OCI-LY7 (cell line): ENCODE measurements at places on chromosomes 2 and 18.

DNA sequence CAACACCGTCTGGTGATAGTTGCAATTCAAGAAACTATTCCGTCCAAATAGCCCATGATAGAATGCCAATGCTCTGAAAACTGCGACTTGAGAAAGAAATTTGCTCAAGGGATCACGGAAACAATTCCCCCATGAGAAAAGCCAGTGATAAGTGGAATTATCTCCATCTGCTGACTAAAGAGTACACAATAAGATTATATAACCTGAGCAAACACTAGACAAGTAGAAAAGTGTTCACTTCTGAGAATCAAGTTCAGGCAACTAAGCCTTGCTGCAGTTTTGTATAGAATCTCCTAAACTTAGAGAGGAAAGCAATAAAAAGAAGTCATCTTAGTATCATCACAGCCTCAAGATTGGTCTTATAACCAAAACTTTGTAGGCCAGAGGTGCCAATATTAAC is 336.3 kb upstream of the NRXN1 start:
- no peak for DNase-seq

GRCh38 chr18:79377187-79377891 is 18.4 kb upstream of the NFATC1 start:
- DNase-seq = no peak

- no peak for DNase-seq
Observed at GRCh38 chr2:101064868-101065549, 62.9 kb downstream of the RPL31 start.

DNA sequence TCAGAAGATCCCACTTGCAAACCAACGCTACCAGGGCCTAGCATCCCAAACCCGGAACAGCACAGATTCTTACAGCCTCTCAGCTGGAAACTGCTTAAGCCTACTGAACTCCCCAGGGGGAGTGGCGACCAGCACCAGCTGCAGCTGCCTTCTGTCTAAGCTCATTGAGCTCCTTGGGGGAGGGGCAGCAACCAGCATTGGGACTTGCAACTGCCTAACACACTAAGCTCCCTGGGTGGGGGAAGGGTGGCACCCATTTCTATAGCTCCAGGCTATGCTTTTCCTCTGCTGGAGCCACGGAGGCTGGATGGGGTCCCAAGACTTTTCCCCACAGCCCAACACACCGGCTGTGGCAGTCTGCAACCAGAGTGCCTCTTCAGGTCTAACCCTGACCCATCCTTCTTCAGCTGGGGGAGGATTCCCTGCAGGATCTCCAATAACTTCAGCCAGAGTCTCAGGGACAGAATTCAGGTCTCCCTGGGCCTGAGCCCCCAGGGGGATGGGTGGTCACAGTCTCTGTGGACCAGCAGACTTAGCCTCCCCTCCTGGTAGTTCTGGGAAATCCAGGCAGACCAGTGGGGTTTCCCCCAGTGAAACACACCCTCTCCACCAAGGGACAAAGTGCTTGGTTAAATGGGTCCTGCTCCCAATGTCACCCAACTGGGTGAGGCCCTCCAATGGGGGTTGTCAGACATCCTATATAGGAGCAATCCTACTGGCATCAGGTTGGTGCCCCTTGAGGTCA is 45.9 kb upstream of the ITGA4 start:
- peak; percentile 100 for DNase-seq

DNA sequence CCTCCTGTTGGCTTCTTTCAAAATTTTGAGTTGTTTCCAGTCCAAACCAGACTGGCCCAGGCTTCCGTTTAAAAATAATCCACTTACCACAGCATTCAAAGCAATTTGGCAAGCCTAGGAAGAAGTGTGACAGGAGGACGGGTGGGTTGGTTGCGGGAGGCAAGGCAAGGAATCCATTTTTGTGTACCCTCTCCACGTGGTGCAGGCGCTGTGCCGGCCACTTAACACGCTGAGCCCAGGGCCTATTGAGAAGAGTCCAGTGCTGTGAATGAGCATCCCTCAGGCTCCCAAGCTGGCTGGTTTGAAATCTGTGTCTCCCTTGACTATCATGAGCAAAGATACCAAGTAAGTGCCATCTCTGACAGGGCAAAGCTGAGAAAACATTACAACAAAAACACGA is 160.9 kb downstream of the NCKAP5 start:
- DNase-seq = no peak

DNA sequence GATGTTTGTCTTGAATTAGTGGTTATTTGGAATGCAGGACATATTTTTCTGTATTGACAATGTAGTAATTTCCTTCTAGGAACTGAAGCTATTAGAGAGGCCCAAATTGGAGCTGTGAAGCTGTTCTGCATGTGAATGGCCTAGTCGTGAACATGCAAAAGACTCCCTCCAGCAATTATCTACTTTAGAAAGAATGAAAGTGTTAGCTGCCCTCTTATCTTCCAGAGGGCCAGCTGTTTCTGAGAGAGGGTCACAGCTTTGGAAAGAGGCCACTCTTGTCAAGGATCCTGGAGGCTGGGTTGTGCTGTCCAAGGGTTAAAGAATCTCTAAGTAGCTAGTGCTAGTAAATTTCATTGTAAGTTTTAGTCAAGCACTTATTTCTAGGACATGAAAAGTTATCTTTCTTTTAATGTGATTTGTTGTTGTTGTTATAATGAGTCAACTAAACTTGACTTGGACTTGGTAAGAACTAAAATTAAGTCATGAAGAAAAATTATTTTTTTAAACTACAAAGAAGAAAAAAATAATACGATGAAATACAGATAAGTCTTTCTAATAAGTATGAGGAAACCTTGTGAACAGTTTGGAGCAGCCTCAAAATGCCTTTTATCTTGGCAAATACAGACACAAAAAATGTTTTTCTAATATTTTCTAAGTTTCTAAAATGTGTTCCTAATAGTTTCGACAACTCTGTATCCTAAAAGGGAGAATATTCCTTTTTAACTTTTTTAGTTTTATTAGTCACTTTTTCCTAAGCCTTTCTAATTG is 36.8 kb downstream of the DPP4 start:
- DNase-seq = no peak

- peak; percentile 66 for DNase-seq
Observed at GRCh38 chr2:86249579-86250391, 50.5 kb downstream of the MRPL35 start.
